ENCODE measurements at places on chromosomes 16 and 17.

- DNase-seq: peak; percentile 76
Observed at GRCh38 chr16:2223942-2224486, 623 bp downstream of the E4F1 start.

GRCh38 chr16:67277999-67278772 is 1.1 kb upstream of the PLEKHG4 start:
- peak; percentile 86 for DNase-seq

- DNase-seq: no peak
Observed at GRCh38 chr16:60755907-60756306, 1280.3 kb downstream of the CDH8 start.

DNA sequence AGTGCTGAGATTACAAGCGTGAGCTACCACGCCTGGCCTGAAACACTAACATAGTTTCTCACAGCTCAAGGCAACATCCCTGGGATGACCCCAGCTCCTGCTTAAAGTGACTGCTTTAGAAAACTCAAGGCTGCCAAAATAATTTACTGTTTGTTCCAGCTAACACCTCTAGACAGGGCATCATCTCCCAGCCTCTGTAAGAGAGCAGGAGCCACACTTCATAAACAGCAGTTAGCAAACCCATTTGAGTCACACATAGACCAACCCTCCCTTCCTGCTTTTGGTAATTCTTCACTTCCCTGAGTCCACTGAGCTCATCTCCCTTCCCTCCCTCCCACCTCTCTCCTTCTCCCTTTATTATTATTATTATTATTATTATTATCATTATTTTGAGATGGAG is 201.3 kb downstream of the XYLT1 start:
- peak; percentile 36 for DNase-seq

DNA sequence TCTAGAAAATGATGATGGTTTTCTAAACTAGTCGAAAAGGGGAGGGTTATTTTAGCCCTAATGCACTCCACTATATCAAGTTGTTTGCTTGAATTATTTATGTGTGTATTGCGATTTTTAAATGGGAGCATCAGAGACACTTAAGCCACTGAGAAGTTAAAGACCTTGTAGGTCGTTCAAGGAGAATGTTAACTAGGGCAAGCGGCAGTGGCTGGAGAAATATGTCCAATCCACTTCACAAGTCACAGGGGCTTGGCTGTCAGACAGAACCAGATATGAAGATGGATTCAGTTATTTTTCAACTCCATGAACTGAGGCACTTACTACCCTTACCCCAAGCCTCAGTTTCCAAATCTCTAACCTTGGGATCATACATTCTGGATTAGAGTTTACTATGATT is 702.0 kb downstream of the CDH11 start:
- DNase-seq: no peak

- no peak for DNase-seq
Observed at GRCh38 chr17:57046749-57047148, 38.3 kb upstream of the AKAP1 start.

GRCh38 chr17:13572581-13572980 is 29.1 kb downstream of the HS3ST3A1 start:
- no peak for DNase-seq

DNA sequence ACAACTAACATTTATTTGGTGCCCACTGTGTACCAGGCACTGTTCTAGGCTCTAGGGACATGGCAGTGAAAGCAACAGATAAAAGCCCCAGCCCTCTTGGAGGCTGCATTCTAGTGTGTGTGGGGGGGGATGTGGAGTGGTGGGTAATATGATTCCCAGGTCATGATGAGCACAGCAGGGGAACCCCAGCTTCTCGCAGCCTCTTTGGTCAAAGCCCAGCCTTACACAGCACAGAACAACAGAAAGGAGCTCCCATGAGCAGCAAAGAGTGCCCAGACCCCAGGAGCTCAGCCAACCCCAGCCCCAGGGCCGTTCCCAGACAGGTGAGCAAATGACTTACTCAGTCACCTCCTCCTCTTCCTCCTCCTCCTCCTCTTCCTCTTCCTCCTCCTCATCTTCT is 21.9 kb downstream of the CNGB1 start:
- no peak for DNase-seq

- DNase-seq: no peak
Observed at GRCh38 chr16:54475019-54475601, 188.5 kb upstream of the IRX3 start.

DNA sequence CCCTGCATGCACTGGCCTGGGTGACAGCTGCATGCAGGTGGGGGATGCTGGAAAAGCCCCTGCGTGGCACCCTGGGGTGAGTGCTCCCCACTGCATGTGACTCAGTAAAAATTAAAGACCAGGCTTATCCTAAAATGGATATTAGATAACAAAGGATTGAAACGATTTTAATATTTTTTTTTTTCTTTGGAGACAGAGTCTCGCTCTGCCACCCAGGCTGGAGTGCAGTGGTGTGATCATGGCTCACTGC is 334.9 kb downstream of the C16orf95 start:
- no peak for DNase-seq

DNA sequence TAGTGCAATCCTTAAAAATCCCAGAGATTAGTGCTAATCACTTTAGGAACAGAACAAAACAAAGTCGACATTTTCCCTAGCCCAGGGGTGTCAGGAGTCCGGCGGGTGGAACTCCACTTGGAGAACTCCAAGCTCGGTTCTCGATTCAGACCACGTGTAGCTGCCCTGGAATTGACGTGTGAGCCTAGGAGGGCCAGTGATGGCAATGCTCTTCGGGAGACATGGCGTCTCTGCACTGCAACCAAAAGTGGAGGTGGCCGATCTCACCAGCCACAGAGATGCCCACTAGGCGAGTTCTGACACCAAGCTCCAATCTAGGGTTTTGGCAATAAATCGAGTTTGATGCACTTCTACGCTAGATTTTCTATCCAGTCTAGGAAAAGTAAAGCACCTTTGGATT is 17.6 kb downstream of the MAP1LC3B start:
- DNase-seq: no peak

DNA sequence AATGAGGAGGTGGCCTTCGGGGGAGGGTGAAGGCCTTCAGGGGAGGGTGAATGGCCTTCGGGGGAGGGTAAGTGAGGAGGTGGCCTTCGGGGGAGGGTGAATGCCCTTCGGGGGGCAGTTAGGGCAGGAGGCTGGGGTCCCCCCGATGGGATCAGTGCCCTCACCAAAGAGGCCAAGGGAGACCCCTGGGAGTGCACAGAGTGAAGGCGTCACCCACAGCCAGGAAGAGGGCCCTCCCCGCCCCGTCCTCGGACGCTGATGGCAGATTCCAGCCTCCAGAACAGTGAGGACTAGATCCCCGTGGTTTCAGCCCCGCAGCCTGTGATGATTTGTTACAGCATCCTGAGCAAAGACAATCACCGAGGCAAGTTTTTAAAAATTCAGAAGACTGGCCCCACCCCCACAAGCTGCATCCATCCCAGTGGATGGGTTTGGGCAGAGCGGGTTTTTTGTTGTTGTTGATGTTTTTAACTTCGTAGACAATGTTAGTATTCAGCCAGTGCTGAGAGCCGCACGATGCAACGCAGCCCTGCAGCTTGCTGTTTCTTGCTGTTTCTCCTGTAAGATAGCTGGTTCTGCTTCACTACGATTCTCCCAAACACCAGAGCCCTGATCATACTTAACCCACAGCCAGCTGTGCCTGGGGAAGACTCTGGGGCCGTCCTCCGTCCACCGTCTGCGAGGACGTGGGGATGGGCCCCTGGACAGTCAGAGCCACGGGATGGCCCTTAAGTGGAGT is 40.7 kb upstream of the CBFA2T3 start:
- no peak for DNase-seq

GRCh38 chr17:17701658-17702057 is 20.4 kb downstream of the RAI1 start:
- no peak for DNase-seq

GRCh38 chr16:51968749-51969148 is 578.2 kb downstream of the TOX3 start:
- peak; percentile 23 for DNase-seq

DNA sequence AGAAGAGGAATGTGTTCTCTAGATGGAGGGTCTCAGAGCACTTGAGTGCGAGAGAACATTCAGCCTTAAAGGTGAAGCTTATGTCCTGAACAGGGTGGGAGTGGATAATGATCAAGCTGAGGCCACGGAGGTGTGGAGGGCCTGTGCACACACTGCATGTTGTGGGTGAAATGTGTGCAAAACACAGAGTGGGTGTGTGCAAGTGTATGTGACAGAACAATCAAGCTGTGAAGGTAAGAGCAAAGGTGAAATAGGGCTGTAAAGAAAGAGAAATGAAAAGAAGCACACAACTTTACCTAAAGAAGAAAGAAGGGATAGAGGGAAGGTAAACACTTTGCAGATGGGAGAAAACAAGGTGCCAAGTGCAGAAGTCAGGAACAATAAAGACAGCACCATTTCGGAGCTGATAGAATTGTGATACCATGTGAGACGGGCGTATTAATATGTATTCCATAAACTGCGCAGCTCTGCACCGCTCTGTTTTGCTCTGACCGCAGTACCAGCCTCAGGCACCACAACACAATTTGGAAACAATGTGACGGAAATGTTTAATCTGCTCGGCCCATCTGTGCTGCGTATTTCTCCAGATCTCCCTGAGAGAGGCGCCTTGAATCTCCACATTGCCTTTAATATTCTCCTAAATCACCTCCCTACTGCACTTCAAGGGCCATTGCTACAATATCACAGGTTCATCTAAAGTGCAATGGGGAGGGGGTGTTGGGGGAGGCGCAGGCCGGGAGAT is 40.6 kb downstream of the SNX11 start:
- DNase-seq: no peak

DNA sequence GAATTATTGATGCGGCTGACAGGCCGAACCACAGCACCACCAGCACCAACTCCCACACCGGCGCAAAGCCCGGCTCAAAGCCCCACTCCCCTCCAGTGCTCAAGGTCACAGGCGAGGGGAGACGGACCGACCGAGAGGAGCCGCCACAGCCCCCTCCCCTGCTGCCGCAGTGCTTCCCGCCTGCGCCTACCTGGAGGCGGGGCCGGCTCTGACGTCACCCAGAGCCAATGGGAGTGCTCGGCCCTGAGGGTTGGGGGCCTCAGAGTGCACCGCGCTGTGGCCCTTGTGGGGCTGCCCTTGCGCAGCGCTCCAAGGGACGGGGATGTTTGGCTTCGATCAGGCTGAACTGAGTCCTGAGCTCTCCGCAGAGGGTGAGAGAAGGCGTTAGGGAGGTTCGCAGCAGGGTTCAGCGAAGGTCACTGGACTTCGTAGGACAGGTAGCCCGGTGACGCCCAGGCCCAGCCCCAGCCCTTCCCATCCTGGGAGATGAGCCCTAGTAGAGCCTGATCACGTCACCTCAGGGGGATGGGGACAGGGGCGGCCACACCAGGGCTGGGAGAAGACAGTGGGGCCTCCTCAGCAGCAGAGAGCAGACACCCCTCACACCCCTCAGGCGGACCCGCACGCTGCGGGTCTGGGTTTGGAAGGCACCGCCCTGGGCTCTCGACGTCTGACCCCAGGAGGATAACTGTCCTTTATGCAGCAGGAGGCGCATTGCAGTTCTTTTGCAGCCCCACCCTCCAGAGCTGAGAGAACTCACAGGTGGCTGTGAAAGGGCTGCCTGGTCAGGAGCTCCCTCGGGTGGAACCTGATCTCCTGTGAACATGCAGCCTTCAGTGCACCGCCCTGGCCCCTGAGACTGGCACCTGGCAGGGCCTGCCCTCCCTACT is 1.5 kb downstream of the NDRG4 start:
- no peak for DNase-seq

- no peak for DNase-seq
Observed at GRCh38 chr17:21530311-21530710, 154.2 kb downstream of the KCNJ12 start.

DNA sequence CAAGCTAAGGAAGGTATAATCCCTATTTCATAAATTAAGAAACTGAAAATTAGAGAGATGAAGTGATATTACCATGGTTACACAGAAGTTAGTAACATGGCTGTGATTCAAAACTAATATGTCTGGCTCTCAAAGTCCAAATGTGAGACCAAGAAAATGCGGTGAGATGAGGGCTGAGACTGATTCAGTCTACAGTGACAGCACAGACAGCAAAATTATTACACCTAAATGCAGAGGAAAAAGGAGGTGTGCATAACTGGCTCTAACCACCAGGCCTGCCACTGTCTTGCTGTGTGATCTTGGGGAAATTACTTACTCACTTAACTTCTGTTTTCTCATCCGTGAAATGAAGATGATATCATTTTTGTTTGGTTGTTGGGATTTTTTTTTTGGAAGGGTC is 270.0 kb upstream of the SOX9 start:
- DNase-seq: no peak

GRCh38 chr16:82055117-82055516 is 20.1 kb downstream of the HSD17B2 start:
- no peak for DNase-seq

DNA sequence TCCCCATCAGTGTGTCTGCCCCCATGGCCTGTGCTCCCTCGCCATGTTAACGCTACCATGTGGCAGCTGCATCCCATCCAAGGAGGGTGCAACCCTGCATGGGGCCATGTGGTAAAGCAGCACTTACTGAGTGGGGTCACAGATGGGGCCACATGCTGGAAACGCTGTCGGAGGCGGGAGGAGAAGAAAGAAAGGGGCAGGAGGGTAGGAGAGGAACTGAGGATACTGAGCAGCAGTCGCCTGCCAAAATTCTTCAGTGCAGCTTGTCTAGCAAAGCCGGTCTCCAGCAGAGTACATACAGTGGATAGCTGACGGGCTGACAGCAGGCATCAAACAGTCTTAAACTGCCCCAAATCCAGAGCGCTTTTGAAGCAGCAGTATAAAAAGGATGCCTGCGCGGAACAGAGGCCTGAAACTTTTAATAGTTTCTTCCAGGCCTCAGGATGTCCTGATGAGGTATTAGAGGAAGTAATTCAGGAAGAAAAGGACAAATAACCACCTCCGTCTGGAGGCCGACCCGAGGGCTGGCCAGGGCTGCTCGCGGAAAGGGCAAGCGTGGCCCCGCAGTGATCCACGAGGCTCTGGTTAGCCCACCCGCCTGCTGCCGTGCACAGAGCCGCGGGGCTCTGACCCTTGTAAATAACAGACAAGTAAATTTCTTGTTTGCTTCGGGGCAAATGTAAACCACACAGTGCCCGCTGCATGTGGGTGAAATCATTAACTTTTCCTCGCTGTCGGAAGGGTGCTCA is 149.0 kb downstream of the CCDC182 start:
- no peak for DNase-seq

DNA sequence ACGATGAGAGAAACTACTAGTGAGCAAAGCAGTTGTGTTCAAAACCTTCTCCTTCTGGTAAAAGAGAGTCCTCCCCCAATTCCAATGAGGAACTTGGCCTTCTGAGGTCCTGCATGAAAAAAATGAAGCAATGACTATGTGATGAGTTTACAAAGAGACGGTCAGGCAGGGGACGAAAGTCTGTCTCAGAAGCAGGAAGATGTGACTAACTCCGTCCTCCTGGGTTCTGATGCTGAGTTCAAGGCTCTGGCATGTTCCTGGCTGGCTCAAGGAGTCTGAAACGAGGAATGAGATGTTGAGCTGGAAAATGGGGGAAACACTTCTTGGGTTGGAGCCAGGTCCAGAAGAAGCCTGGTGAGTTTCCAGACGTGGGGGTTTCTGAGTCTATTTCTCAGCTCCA is 129.6 kb downstream of the CPPED1 start:
- DNase-seq: peak; percentile 75

DNA sequence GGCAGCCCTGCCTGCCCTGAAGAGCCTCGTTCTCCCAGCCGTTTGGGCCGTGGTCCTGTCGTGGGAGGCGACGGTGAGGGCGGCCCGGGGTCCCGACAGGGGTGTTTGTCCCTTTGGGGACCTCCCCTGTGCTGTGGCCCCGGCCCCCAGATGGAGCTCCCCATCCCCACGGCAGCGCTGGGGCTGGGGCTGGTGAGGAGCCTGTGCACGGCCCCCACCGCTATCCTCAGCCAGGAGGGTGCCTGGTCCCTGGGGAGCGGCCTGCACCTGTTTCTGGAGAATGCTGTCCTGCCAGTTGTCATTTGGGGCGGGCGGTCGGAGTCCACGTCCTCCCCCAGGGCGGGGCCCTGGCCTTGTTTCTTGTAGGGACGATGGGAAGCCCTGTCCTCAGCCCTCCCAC is 6.6 kb downstream of the CAPN15 start:
- no peak for DNase-seq

All from AG20443 (cell line).